Type B pancreatic cell (in vitro differentiated cells): ENCODE measurements at places on chromosomes 6 and 20. TPM values are rescaled to one million over a fixed set of nuclear protein-coding genes. Genes with fewer than 3 reads are reported as not detected.

DNA sequence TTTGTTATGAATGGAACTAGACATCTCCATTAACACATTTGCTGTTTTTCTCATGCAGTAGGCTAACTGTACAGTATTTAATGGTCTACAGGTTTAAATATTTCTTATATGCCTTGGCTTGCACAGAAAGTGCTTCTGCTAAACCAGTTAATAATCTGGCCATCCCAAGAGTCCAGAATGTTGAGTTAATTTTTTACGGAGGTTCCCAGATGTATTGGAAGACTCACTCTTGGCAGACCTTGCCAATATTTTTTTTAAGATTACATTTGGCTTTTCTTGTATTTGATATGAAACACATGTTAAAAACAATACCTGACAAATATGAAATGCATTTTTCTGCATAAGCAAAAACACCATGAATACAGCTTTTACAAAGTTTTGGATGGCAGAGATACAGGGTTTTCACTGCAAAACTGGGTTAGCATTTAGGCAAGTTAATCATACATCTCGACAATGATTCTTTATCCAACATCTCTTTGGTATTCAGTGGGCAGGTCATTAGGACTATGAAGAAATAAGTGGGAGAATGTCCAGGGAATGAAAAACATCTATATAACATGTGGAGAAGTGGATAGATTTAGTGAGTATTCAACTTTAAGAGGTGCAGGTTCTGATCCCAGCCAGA is 94.0 kb downstream of the SGK1 start:
- DNase-seq: no peak

Gene ULBP2
- 1.4 TPM in 1 of 2 replicates, not detected in the other for total RNA-seq

- no peak for DNase-seq
These were observed 81.9 kb downstream of the CRYBG1 start for GRCh38 chr6:106442395-106442794.

GRCh38 chr6:1406306-1407072 is 17.1 kb downstream of the FOXF2 start:
- DNase-seq: no peak

DNA sequence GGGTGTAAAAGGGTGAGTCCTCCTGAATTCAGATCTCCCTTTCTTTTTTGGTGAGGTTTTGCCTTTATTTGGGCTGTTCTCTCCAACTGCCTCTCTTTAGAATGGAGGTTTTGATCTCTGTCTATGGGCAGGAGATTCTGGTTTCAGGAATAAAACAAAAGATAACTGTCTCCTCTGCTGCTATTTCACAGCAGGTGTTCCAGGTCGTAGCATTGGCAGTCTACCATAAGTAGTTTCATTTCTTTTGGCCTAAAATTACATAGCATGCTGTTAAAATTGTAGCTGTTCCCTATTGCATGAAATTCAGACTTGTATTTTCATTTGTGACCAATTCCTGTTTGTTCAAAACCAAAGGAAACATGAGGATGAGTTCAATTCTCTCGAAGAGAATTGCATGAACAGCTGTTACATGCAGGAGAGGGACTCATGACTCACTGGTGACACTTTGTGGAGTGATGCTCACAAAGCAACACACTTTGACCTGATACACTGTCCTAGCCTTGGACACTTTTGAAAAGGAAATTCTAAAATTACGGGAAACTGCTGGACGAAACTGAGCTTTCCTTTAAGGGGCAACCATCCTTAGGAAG is 76.8 kb upstream of the SIRPG start:
- no peak for DNase-seq

- DNase-seq: no peak
These were observed 3.9 kb downstream of the RAB44 start for GRCh38 chr6:36701401-36701991.
